ACHN (cell line): ENCODE measurements at places on chromosomes 2 and 18.
A peak's percentile ranks its signal among the peaks of the same experiment; 100 is the strongest.

DNA sequence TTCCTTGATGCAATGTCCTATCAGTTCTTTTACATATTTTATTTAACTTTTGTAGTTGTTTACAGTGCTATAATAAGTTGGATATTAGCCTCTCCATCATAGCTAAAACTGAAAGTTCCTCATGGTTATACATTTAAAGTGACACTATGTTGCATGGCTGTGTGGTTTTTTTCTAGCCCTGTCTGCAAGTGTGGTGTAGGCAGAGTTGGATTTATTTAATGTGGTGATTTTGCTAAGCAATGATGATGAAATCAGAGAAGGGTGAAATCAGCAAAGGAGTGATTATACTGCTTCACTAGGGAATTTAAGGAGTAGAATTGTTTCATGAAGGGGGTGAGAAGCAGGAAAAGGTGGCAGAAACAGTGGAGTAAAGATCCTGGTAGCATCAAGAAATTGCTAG is 18.3 kb upstream of the ENOSF1 start:
- no peak for DNase-seq

GRCh38 chr2:147068071-147068470 is 776.8 kb upstream of the ACVR2A start:
- DNase-seq = no peak

GRCh38 chr2:119366161-119366648 is 429 bp downstream of the C2orf76 start:
- DNase-seq = peak; percentile 31

- DNase-seq = no peak
Observed at GRCh38 chr18:4264347-4264791, 190.7 kb downstream of the DLGAP1 start.

DNA sequence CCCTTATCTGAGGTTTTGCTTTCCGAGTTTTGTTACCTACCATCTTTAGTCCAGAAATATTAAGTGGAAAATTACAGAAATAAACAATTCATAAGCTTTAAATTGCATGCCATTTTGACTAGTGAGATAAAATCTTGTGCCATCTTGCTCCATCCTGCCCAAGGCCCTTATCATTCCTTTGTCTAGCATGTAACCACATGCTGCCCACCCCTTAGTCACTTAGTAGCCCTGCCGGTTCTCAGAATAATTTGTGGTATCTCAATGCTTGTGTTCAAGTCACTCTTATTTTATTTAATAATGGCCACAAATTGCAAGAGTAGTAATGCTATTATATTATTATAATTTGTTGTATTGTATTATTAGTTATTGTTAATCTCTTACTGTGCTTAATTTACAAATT is 36.8 kb upstream of the VPS54 start:
- no peak for DNase-seq

DNA sequence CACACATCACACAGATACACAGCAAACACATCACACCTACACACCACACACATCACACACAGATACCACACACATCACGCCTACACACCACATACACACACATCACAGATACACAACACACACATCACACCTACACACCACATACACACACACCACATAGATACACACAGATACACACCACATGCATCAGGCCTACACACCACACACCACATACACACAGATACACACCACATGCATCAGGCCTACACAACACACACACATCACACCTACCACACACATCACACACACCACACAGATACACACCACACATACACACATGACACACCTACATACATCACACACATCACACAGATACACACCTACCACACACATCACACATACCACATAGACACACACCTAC is 158.8 kb downstream of the NDUFA10 start:
- no peak for DNase-seq
